HT1080 (cell line): ENCODE measurements at places on chromosomes 13 and 19. TPM values are rescaled to one million over a fixed set of nuclear protein-coding genes. Genes with fewer than 3 reads are reported as not detected.

Gene RNF225
- 0.24 TPM in 1 of 2 replicates, not detected in the other for total RNA-seq

Gene CD177
- not detected in 2 replicates for total RNA-seq

Gene APOC1
- 0.37 and 2.7 TPM in 2 replicates for total RNA-seq

Gene TJP3
- 0.03 TPM in 1 of 2 replicates, not detected in the other for total RNA-seq

Gene FOSB
- total RNA-seq, result 0.30 and 0.53 TPM in 2 replicates

Gene FGF21
- total RNA-seq, result not detected in 2 replicates

Gene SRRM5
- 0.03 TPM in 1 of 2 replicates, not detected in the other for total RNA-seq

Gene SPTBN4
- 0.23 TPM in 1 of 2 replicates, not detected in the other for total RNA-seq

Gene S1PR2
- total RNA-seq, result 1.1 and 1.9 TPM in 2 replicates

Gene FBXW9
- 14.0 and 22.2 TPM in 2 replicates for total RNA-seq

Gene LIPE
- not detected in 2 replicates for total RNA-seq

Gene ZNF547
- 4.0 and 6.4 TPM in 2 replicates for total RNA-seq

Gene ZNF546
- 0.97 and 1.8 TPM in 2 replicates for total RNA-seq

Gene ZNF729
- not detected in 2 replicates for total RNA-seq

Gene NEK3
- 2.1 and 3.0 TPM in 2 replicates for total RNA-seq

Gene SHISA7
- not detected in 2 replicates for total RNA-seq

Gene PSG7
- 0.06 TPM in 1 of 2 replicates, not detected in the other for total RNA-seq

Gene ARRDC5
- not detected in 2 replicates for total RNA-seq

Gene GPR18
- not detected in 2 replicates for total RNA-seq

Gene C19orf81
- total RNA-seq, result 1.1 and 3.2 TPM in 2 replicates

Gene NCAN
- 0.03 TPM in 1 of 2 replicates, not detected in the other for total RNA-seq

Gene ZNF560
- 0.47 and 0.94 TPM in 2 replicates for total RNA-seq

Gene TMEM221
- not detected in 2 replicates for total RNA-seq

Gene SLC6A16
- not detected in 2 replicates for total RNA-seq

Gene YJU2
- 23.8 and 28.1 TPM in 2 replicates for total RNA-seq

Gene IL12RB1
- total RNA-seq, result 0.13 and 1.0 TPM in 2 replicates

Gene PODNL1
- total RNA-seq, result 0.23 and 0.37 TPM in 2 replicates

Gene ZNF534
- total RNA-seq, result 0.33 and 0.51 TPM in 2 replicates

Gene TMIGD2
- total RNA-seq, result not detected in 2 replicates

Gene NANOS2
- total RNA-seq, result not detected in 2 replicates

Gene FOXA3
- total RNA-seq, result 2.2 and 2.8 TPM in 2 replicates

Gene PRSS57
- not detected in 2 replicates for total RNA-seq

Gene ARGLU1
- total RNA-seq, result 34.1 and 35.7 TPM in 2 replicates

Gene GPR12
- total RNA-seq, result not detected in 2 replicates
